ENCODE measurements at places on chromosomes 3 and 15. TPM values are rescaled to one million over a fixed set of nuclear protein-coding genes. Genes with fewer than 3 reads are reported as not detected.

ACOX2 gene
- not detected for total RNA-seq

DNA sequence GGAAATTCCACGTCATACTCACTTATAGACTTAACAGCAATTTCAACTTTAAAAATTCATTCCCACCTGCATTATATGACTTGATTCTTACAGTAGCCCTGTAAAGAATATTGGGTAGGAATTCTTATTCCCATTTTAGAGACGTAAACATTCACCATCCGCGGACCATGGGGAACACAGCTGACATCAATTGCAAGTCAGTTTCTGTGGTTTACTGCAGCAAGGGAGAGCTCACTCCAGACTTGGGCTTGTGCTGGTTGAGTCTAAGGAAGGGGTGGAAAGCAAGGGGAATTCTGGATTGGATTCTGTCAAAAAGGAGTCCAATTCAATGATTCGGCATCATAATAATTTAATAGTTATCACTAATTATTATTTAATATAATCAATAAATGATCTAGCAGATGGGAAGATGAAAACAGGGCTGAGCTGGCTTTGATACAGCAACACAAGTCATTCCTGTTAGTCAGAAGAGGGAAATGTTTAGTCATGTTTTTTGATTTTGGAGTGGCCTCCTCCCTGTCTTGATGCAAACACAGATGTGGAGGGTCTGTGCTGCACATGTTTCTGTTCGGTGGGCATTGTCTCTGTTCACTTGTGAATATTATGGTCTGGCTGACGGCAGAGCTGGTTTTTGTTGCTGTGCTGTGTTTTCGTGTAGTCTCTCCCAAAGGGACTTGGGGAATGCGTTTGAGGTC lies 9.7 kb downstream of the LIPC start:
- H3K4me1 ChIP-seq, result peaks cover 41% of the 10 kb centered on the region
- DNase-seq, result no peak
- no peak overlapping the region for H3K4me3 ChIP-seq
- H3K36me3 ChIP-seq, result peaks cover 17% of the 10 kb centered on the region
- peak overlapping the region; percentile 2 for H3K27ac ChIP-seq

HTR3E gene
- total RNA-seq, result not detected

GRCh38 chr3:57261119-57261518 lies 31.4 kb downstream of the ASB14 start:
- H3K27ac ChIP-seq, result no peak overlapping the region
- peaks cover 56% of the 10 kb centered on the region for H3K36me3 ChIP-seq
- no peak for DNase-seq
- H3K4me1 ChIP-seq, result no peaks in the 10 kb centered on the region

GRCh38 chr3:131530843-131531242 lies 28.1 kb upstream of the MRPL3 start:
- no peaks in the 10 kb centered on the region for H3K36me3 ChIP-seq
- no peak overlapping the region for H3K4me3 ChIP-seq
- no peak for DNase-seq
- H3K27me3 ChIP-seq, result peaks cover 45% of the 10 kb centered on the region
- no peaks in the 10 kb centered on the region for H3K4me1 ChIP-seq

PODXL2 gene
- 2.2 TPM for total RNA-seq

ADGRG7 gene
- not detected for total RNA-seq

SHF gene
- total RNA-seq, result 2.3 TPM

- H3K27me3 ChIP-seq, result no peaks in the 10 kb centered on the region
- peaks cover 2% of the 10 kb centered on the region for H3K4me1 ChIP-seq
- H3K36me3 ChIP-seq, result peaks cover 9% of the 10 kb centered on the region
- no peak overlapping the region for H3K4me3 ChIP-seq
- DNase-seq, result no peak
Measured at GRCh38 chr15:64975390-64975789, 14.3 kb downstream of the SPG21 start.

GRCh38 chr3:99430348-99431134 lies 207.9 kb upstream of the COL8A1 start:
- DNase-seq, result no peak
- H3K4me3 ChIP-seq, result no peak overlapping the region
- no peaks in the 10 kb centered on the region for H3K36me3 ChIP-seq
- H3K27ac ChIP-seq, result no peak overlapping the region
- H3K27me3 ChIP-seq, result no peaks in the 10 kb centered on the region

CCR4 gene
- 17.5 TPM for total RNA-seq
